ENCODE measurements at places on chromosomes 3 and 15. TPM values are rescaled to one million over a fixed set of nuclear protein-coding genes. Genes with fewer than 3 reads are reported as not detected.

Gene SLC24A5
- total RNA-seq, result not detected

Gene DNASE1L3
- 8.1 TPM for total RNA-seq

DNA sequence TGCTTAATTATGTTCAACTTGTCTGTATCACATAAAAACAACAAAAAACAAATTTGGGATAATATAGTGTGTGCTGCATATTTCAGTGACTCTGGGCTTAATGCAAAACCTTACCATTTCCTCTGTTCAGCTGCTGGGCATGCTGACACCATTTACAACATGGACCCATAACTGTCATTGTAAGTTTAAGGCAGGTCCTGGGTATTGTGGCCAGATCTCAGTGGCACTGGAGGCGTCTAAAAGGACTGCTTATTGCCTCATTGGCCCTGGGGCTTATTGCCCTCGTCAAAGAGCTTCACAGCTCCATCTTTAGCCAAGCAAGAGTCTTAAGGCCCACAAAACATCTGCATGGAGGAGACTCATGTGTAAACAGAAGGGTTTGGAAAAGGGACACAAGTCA is 390.2 kb downstream of the NR2F2 start:
- no peak for DNase-seq

GRCh38 chr3:62368705-62369475 is 4.5 kb downstream of the FEZF2 start:
- no peak for DNase-seq

GRCh38 chr15:45551676-45552075 is 29.1 kb upstream of the SLC30A4 start:
- DNase-seq, result no peak

DNA sequence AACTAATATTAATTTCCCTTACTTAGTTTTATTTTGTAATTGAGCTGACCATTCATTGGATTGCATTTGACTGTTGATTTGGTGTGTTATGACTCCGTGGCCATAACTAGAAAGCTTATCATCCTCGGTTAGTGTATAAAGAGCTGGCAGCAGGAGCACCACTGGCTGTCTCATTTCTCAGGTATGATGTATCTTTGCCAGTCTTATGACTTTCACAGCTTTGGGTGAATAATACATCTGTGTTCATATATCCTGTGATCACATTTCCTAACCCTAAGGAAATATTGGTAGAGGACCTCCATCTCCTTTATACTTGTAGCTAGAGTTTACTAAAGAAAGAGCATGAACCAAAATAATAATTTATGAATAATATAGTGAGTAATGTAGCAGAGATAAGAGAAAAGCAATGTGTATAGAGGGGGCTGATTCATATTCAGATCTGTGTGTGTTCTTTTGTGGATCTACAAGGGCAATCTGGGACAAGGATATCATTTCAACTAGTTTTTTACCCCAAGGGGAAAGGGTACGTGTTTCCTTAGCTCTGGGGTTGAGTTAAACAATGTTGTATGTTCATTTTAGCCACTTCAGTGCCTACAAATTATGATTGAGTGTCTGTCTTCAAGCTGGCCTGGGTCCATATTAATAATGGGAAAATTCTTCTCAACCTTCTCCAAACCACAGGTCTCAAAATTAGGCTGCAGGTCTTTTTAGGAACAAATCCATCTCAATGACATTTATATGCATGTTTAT is 901.7 kb downstream of the NTRK3 start:
- DNase-seq, result no peak

Gene ROBO2
- 0.28 TPM for total RNA-seq

All from left colon (tissue), 2 donors.